ENCODE measurements at places on chromosomes 6 and 20.

DNA sequence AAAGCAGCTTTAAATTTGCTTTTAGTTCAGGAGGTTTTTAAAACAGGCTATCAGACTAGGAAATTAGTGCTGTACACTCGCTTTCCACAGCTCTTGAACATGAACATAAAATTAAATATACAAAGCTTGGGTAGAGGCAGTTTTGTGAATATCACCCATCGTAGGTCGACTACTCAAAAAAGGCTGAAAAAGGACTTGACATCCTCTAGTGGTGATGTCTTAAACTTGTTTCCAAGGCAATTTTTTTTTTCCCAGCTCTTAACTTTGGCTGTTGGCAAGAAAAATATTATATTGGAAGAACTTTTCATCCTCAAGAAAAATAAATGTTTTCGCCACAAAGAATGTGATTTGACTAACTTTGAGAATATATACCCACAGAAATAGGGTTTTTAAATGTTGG lies 2.9 kb downstream of the MAP7 start:
- peak; percentile 40 for DNase-seq

GRCh38 chr6:47529734-47530133 lies 52.1 kb downstream of the CD2AP start:
- no peak for DNase-seq

GRCh38 chr6:99618649-99619408 lies 12.2 kb downstream of the PRDM13 start:
- no peak for DNase-seq

- no peak for DNase-seq
These were observed 29.3 kb upstream of the TXNDC5 start for GRCh38 chr6:7939864-7940228.

- no peak for DNase-seq
These were observed 26.3 kb downstream of the PRDM1 start for GRCh38 chr6:106112433-106112832.

DNA sequence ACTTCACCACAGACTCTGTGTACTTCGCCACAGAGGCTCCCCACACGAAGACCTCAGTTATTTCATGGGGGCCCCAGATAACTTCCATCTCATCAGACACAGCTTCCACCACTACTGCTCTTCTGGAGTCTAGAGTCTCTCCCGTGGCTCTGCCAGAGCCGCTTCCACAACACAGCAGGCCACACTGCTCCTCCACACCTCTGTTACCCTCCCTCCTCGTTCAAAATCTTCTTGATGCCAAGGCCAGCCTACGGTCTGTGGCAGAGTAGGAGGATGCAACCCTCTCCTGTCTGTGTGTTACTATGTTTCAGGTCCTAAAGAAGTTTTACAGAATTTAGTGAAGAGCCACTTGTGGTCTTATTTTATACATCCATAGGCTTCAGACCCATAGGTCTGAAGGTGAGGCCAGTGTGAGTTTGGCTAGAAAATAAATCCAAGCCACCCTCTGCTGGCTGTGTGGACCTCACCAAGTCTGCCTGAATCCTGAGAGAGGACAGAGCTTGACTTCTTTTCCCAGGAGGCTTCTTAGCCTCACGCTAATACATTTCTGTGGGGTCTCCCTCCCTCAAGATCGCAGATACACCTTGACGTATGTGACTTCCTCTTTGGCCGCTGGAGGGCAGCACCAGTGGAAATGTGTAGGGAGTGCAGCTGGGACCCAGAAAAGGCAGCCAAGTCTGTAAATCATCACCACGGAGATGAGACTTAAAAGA lies 197.7 kb downstream of the FAXC start:
- peak; percentile 40 for DNase-seq

- no peak for DNase-seq
These were observed 72.8 kb downstream of the TTLL2 start for GRCh38 chr6:167397712-167398111.

DNA sequence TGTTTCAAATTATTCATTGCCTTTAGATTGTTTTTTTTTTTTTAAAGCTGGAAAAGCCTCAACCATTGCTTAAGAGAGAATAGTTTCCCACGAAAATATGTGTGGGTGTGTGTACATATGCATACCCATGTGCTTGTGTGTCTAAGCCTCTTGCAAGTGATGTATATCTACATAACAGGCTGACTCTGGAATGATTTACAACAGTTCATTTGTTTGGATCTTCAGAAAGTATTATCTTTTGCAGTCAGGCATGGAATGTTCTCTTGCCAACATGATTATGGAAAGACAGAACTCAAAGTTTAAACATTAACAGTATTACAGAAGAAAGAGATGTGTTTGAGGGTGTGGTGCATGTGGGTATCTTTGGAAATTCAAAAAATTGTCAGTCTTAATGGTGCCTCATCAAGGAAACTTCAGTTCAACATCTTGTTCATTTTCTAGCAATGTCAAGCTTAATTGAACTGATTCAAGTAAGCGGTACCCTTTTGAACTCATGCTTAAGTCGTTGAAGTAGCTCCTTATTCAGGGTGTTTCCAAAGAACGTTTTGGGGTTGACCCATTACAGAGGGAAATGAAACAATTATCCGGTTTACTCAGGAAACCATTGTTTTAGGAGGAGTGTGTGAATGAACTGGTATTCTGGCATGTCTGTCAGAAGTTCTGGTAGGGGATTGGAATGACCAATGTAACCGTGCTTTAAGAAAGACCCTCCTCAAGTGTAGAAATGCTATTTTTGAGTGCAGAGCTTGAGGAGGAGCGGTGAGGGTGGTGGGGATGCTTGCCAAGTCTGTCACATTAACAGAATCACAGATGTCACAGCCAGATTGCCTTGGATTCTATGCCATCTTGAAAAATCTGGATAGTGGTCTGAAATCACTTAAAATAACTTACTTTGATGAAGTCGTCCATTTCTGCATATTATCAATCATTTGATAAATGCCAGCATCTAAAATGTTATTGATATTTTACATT lies 60.3 kb downstream of the ADGRG6 start:
- no peak for DNase-seq

Data from AML-193 (cell line).